ENCODE measurements at places on chromosomes 4 and X.

DNA sequence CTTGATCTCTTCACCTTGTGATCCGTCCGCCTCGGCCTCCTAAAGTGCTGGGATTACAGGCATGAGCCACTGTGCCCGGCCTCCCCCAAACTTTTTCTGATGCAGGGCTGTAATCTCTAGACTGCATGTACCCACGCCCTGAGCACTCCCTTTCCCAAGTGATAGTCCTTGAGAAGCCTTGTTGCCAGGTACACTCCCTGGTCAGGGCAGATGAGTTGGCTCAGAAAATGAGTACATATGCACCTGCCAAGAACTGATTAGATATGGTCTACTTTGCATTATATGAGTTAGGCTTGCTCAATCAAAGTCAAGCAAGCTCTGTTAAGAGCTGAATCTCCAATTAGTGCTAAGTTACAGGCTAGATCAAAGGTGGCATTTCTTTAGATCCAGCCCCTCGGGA, 20.3 kb downstream of the APOO start:
- no peak for DNase-seq

DNA sequence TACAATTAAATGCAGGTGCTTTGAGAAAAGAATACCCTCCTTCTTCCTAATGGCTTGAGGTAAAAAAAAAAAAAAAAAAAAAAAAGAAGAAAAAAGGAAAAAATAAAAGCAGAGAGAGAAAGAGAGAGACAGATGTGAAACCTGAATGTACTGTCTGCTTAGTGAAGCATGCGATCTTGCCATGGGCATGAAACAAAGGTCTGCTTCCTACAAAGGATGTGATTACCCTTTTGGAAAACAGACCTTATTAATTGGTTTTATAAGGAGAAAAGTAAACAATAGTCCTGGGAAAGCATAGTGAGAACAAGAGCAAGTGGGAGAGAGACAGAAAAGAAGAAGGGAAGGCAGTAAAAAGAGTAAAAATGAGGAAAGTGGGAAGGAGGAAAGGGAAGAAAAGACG, 526.1 kb upstream of the PABPC4L start:
- DNase-seq, result no peak

GRCh38 chr4:13344216-13344615, 139.9 kb downstream of the RAB28 start:
- DNase-seq, result no peak

GRCh38 chrX:26597981-26598380, 382.0 kb downstream of the MAGEB5 start:
- DNase-seq, result no peak

- DNase-seq, result no peak
Observed at GRCh38 chr4:57083090-57083489, 27.1 kb downstream of the IGFBP7 start.

GRCh38 chr4:105145156-105145902, 1.3 kb upstream of the TET2 start:
- DNase-seq, result no peak
